Neural crest cell (in vitro differentiated cells): ENCODE measurements at places on chromosomes 5 and 9.

DNA sequence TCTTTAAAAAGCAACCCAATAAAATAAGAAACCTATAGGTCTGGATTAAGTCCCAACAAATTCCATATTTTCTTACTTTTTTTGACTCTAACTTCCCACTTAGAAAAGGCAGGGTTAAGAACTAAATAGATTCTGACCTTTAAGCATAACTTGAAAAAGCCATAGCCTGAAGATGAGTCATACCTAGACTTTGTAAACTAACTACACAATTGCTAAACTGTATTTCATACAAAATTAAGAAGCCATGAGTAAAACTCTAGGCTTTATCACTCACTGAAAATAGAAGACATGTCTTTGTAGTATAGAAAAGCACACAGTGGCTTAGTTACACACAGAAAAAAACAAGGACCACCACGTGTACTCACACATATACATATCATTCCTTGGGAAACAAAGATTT is 51.5 kb downstream of the MLLT3 start:
- H3K27ac ChIP-seq = no peak overlapping the region
- H3K27me3 ChIP-seq = no peaks in the 10 kb centered on the region
- H3K4me3 ChIP-seq = no peak overlapping the region
- H3K36me3 ChIP-seq = peaks cover 4% of the 10 kb centered on the region
- peaks cover 9% of the 10 kb centered on the region for H3K4me1 ChIP-seq

DNA sequence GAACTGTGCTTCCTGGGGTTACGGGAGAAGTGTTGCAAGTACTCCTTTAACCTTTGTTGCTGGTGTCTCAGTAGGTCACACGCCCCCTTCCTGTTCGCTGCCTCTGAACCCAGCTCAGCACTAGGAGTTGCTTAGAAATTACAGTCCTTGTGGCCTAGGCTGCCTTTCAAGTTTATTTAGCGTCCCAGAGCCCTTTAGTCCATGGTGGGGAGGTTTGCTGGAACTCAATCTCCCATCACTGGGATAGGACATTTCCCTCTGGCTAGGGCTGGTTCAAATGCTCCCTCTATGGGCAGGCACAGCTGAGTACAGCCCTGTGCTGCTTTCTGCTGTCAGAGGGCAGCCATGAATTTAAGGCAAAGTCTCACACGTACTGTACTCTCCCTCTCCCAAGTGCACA is 4.7 kb downstream of the IFNA8 start:
- DNase-seq = no peak
- no peaks in the 10 kb centered on the region for H3K36me3 ChIP-seq
- H3K4me1 ChIP-seq = peaks cover 4% of the 10 kb centered on the region
- no peaks in the 10 kb centered on the region for H3K27me3 ChIP-seq
- H3K27ac ChIP-seq = no peak overlapping the region

- no peak for DNase-seq
- no peak overlapping the region for H3K4me3 ChIP-seq
- peaks cover 3% of the 10 kb centered on the region for H3K36me3 ChIP-seq
Measured at GRCh38 chr9:4108754-4109465, 191.0 kb downstream of the GLIS3 start.

- H3K36me3 ChIP-seq = no peaks in the 10 kb centered on the region
- no peaks in the 10 kb centered on the region for H3K27me3 ChIP-seq
- no peak for DNase-seq
- H3K4me3 ChIP-seq = no peak overlapping the region
- H3K27ac ChIP-seq = no peak overlapping the region
- peaks cover 11% of the 10 kb centered on the region for H3K4me1 ChIP-seq
Measured at GRCh38 chr9:118882684-118883083, 486.6 kb downstream of the BRINP1 start.

DNA sequence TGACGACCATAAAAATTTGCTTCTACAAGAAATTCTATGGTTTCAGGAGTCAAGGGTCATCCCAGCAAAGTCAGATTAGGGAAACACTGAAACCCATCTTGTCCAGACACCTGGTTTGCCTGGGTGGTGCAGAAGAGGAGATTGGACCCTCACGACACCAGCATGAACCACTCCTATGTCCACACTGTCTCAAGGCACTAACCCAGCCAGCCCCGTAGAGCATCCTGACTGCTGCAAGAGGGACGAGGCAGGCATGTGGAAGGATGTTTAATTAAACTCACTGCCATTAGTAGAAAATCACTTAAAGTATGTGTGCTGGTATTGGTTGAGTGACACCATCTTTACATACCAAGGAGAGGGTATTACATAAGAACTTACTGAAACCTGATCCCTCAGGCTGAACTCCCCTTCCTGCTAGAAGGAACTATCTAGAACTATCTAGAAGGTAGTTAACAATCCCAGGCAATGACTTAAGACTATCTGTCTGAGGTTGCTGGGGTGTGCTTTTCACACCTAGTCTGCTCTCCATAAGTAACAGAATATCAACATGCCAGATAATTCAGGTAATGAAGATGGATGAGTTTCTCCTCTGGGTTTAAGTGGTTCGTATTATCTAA is 93.6 kb downstream of the SEMA6A start:
- peaks cover 50% of the 10 kb centered on the region for H3K36me3 ChIP-seq
- DNase-seq = no peak
- H3K4me3 ChIP-seq = no peak overlapping the region
- H3K4me1 ChIP-seq = no peaks in the 10 kb centered on the region

GRCh38 chr5:66820630-66821207 is 224.5 kb downstream of the MAST4 start:
- H3K4me3 ChIP-seq = no peak overlapping the region
- no peak overlapping the region for H3K27ac ChIP-seq
- H3K27me3 ChIP-seq = peaks cover 15% of the 10 kb centered on the region
- H3K4me1 ChIP-seq = no peaks in the 10 kb centered on the region

DNA sequence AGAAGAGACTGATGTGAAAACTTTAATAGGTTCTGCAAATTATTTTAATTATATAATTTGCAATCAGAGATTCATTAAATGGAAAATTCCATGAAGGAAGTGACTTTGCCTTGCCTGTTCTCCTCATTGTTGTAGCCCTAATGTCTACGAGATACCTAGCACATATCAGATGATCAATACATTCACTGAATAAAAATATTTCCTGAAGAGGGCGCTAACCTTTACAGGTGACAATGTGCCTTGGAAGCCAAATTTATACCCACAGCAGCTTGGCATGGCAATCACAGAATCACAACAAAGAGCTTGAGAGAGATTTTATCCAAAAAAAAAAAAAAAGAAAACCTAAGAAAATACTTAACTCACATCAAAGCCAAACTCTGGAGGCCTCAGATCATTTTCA is 17.4 kb downstream of the HAUS6 start:
- no peak overlapping the region for H3K27ac ChIP-seq
- no peak overlapping the region for H3K4me3 ChIP-seq
- peaks cover 9% of the 10 kb centered on the region for H3K36me3 ChIP-seq
- H3K27me3 ChIP-seq = no peaks in the 10 kb centered on the region
- no peak for DNase-seq

DNA sequence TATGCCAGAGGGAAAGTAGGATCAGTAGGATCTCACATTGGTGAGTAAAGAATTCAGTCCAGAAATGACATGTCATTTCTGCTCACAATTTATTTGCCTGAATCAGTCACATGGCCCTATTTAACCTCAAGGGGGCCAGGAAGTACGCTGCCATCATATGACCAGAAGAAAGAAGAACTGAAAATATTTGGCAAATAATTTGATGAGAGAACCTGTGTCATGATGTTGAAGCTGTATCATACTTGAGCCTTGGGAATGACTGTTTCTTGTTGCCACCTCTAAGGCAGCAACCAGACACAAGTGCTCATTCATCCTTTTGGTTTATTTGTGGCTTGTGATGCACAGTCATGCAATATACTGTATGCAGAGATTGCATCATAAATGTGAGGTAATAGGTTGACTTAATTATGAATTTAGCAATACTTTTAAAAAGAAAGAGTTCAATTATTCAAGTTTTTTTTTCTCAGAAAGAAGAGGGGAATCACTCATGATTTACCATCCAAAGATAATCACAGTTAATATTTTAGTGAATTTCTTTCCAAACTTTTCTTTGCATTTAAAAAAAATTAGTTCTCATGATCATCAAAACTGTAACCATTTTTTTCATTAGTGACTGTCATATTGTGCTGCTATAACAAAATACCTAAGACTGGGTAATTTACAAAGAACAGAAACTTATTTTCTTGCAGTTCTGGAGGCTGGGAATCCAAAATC is 8.2 kb upstream of the ZFYVE16 start:
- H3K27me3 ChIP-seq = no peaks in the 10 kb centered on the region
- H3K36me3 ChIP-seq = peaks cover 6% of the 10 kb centered on the region
- no peak overlapping the region for H3K4me3 ChIP-seq
- DNase-seq = no peak

- H3K27ac ChIP-seq = peak overlapping the region; percentile 38
- H3K4me3 ChIP-seq = peak overlapping the region; percentile 48
- no peaks in the 10 kb centered on the region for H3K27me3 ChIP-seq
- no peak for DNase-seq
- no peaks in the 10 kb centered on the region for H3K36me3 ChIP-seq
Measured at GRCh38 chr5:124658867-124659557, 87.4 kb downstream of the ZNF608 start.

DNA sequence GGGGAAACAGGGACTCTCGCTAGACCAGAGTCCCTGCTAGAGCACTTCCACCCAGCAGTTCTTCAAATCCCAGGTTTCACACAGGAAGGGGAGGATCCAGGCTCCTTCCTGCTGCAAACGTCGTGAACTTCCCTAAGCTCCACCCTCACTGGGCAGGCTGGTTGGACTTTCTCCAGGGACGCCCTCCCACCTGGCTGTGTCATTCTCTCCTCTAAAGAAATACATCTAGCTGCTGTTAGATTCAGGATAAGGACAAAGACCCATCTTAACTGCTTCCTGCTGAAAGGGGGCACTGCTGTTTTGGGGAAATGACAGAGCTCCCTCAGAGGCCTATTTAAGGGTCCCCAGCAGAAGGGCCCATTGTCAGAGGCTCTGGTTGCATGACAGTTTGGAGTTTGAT is 230.7 kb downstream of the SEMA6A start:
- H3K4me3 ChIP-seq = no peak overlapping the region
- no peak overlapping the region for H3K27ac ChIP-seq
- no peaks in the 10 kb centered on the region for H3K27me3 ChIP-seq

DNA sequence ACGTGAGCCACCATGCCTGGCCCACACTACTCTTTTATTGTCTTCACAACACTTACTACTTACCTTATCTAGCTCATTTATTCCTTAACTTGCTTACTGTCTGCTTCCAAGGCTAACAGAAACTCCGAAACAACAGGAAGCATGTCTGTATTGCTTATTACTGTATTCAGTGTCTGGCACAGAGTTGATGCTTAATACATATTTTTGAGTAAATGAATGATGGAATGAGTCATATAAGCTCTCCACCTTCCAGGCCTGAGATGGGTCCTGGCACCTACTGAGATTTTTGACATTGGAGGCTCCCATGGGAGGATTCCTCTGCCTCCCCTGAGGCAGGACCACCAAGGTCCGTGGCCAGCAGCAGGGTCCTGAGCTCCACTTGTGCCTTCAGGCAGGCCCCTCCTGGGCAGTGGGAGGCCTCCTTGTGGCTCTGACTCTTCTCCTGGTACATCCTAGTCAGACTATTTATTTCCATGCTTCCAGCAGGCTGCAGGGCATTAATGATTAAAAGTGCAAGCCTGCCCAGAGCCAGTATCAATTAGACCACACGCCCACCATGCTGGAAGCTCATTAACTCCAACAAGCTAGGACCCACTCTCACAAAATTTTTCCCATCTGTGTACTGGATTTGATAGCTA is 76.5 kb upstream of the CTNNA1 start:
- no peaks in the 10 kb centered on the region for H3K4me1 ChIP-seq
- DNase-seq = no peak
- no peak overlapping the region for H3K4me3 ChIP-seq
- H3K36me3 ChIP-seq = no peaks in the 10 kb centered on the region

GRCh38 chr5:110853267-110853666 is 114.5 kb downstream of the SLC25A46 start:
- no peak for DNase-seq
- H3K4me3 ChIP-seq = no peak overlapping the region
- H3K27me3 ChIP-seq = peaks cover 7% of the 10 kb centered on the region
- H3K27ac ChIP-seq = no peak overlapping the region
- no peaks in the 10 kb centered on the region for H3K36me3 ChIP-seq

GRCh38 chr5:88113429-88113828 is 155.2 kb downstream of the TMEM161B start:
- H3K36me3 ChIP-seq = no peaks in the 10 kb centered on the region
- no peak overlapping the region for H3K4me3 ChIP-seq
- no peak for DNase-seq
- no peaks in the 10 kb centered on the region for H3K27me3 ChIP-seq

- H3K4me3 ChIP-seq = no peak overlapping the region
- no peak for DNase-seq
- no peaks in the 10 kb centered on the region for H3K27me3 ChIP-seq
- H3K27ac ChIP-seq = no peak overlapping the region
Measured at GRCh38 chr9:131727795-131728545, 11.9 kb downstream of the RAPGEF1 start.

DNA sequence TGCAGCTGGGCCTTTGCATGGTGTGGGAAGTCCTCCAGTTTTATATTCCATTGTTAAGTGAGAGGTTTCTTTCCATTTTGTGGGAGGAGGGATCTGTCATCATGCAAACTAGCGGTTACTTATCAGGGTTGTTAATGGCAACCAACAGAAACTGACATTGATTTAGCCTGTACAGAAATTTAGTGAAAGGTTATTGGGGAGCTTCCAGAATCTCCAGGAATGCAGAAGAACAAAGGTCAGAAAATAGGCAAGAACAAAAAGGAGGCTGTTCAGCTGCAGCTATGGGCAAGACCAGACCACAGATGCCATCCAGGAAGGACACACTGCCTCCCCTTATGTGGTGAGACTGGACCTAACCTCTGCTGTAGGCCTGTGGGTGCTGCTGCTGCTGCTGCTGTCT is 395.8 kb downstream of the KDM4C start:
- no peak for DNase-seq
- H3K27me3 ChIP-seq = no peaks in the 10 kb centered on the region
- peaks cover 7% of the 10 kb centered on the region for H3K4me1 ChIP-seq
